Right atrium auricular region (tissue), 2 donors: ENCODE measurements at places on chromosomes 12 and 14.

DNA sequence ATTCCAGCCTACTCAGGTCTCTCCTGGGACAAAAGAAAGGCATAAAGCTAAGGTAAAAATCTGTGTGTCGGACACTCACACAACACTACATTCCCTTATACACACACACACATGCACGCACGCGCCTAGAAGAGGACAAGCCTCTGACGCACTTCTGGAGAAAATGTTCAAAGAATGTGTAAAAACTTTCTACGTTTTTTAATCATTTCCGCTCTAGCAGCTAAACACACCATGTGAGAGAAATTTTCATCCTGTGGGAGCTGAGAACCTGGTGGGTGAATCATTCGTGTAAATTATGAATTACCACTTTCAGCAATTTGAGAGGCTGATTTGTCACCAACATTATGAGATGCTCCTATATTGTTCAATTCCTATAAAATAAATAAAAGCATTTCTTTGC lies 494.5 kb downstream of the TMEM132D start:
- DNase-seq, result no peak

DNA sequence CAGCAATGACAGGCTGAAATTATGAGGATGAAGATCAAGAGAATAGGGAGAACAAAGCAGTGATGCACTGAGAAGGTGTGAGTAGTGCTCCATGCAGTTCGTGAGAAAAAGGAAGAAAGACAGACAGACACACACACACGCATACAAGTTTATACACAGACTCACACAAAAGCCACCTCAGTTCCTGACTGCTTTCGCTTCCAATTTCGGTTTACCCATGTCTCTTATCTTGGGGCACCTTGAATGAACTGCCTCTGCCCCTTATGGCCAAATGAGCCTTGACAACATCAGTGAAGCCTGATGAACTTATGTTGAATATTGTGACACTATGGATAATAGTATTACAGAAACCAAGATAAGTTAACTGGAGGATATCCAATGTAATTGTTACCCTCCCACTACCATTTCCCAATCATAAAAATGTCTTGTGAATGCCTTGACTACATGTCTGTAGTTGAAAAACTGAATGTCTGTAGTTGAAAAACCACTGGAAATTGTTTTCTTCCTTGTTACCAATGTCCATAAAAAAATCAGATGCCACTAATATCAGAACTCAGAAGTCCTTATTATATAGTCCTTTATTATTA lies 380.4 kb upstream of the DDHD1 start:
- no peak for DNase-seq

GRCh38 chr12:129127771-129128170 lies 274.5 kb downstream of the GLT1D1 start:
- DNase-seq, result no peak

DNA sequence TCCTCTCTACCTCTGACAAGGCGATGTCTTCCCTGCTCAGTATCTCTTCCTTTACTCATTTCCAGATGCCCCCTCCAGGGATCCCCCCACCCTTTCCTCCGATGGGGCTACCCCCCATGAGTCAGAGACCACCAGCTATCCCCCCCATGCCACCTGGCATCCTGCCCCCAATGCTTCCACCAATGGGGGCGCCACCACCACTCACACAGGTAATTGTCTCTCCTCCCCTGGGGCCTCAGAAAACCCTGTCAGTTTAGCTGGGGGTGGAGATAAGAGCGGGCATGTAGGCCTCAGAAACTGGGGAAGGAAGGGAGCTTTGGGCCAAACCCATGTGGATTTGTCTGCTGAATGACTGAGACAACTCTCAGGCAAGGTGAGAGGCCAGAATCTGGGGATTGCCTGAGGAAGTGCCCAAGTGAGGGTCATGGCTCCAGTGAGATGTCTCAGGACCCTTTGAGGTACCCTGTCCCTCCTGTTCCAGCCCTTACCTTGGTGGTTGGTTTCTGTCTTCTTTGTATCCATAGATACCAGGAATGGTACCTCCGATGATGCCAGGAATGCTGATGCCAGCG lies 8.1 kb downstream of the PRPF40B start:
- no peak for DNase-seq

DNA sequence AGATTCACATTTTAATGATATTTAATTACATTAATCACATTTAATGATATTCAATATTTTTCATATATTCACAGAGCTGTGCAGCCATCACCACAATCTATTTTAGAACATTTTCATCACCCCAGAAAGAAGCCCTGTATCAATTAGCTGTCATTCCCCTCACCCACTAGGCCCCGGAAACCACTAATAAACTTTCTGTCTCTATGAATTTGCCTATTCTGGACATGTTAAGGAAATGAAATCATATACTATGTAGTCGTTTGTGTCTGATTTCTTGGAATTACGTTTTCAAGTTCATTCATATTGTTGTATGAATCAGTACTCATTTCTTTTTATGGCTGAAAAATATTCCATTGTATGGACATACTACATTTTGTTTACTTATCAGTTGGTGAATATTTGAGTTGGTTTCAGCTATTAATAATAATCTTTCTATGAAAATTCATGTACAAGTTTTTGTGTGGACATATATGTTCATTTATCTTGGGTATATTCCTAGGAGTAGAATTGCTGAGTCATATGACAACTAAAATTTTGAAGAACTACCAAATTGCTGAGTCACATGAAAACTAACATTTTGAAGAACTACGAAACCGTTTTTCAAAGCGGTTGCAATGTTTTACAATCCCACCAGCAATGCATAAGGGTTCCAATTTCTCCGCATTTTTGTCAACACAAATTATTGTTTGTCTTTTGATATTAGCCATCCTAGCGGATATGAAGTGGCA lies 11.7 kb upstream of the OTOGL start:
- DNase-seq, result no peak

DNA sequence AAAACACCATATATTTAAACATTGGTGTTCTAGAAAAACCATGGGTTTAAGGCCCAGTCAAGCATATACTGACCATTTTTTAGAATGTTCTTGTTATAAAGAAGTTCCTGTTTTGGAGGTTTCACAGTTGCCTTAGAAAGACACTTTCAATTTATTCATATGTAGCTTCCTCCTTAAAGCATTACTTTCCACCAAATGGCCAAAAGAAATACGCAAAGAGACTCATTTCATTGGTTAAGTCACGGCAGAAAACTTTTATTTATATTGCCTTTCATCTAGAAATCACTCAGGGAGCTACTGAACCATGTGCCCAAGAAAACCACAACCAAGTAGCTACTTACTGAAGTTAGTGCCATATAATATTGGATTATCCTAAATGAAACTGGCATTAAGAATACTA lies 40.0 kb downstream of the MYBPC1 start:
- no peak for DNase-seq

DNA sequence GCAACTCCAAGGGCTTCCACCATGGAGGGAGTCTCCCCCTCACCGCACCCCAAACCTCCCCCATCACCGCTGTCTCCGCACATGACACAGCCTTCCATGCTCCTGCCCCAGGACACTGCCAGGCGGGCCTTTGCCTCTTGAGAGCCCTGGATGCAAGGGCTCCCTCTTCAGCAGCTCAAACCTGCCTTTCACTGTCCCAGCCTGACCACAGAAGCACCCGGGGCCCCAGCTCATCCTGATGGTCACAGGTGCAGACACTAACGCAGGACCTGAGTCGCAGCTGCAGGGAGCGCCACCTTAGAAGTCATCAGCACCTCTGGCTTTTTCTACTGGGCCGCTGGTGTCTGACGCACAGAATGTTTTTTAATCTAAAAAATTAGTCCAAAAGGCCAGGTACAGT lies 54.0 kb downstream of the SYNE3 start:
- no peak for DNase-seq

- DNase-seq, result no peak
Observed at GRCh38 chr12:18752947-18753346, 15.0 kb downstream of the CAPZA3 start.

DNA sequence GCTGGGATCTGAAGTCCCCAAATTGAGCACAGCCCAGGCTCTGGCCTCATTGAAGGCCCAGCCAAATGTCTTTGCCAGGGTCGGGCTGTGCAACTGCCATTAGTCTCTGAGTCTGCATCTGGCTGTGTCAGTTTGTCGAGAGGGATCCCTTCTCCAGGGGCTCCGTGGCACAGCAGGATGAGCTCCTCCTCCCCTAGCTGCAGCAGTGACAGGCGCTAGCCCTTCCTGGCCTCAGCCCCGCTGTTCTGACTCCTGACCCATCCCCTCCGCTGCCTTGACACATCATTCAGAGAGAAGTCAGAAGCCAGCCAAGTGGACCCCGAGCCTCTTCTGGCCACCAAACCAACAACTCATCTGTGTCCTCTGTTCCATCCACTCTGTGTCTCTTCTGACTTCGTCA lies 188.3 kb downstream of the CALM1 start:
- no peak for DNase-seq

GRCh38 chr12:82008251-82008650 lies 249.1 kb upstream of the PPFIA2 start:
- DNase-seq, result no peak

- DNase-seq, result no peak
Observed at GRCh38 chr14:95293449-95293848, 26.3 kb downstream of the CLMN start.

DNA sequence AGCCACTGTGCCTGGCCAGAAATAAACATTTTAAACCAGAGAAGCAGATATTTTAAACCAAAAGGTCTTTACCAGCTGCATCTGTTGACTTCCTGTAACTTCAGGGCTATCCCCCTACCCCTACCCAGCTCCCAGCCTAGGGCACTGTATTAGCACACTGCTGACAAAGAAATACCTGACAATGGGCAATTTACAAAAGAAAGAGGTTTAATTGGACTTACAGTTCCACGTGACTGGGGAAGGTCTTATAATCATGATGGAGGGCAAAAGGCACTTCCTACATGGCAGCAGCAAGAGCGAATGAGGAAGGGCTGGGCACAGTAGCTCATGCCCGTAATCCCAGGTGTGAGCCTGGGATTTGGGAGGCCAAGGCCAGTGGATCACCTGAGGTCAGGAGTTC lies 26.0 kb downstream of the GEMIN2 start:
- no peak for DNase-seq

DNA sequence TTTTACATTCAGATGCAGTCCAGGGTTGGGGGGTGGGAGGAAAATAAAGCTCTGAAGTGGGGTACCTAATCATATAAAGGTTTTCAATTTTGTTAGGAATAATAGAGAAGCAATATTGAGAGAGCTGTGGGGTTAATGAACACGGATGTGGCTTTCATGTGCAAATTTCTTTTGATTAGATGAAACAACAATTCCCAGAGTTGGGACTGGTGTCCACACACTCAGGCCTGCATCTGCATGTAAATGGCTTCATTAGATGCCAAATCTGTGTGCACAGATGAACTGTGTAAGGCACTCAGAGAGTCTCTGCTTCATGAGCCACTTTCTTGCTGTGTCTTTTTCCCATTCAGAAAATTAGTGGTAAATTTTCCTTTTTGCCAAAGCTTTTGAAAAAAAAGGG lies 377.1 kb upstream of the NOVA1 start:
- DNase-seq, result no peak

DNA sequence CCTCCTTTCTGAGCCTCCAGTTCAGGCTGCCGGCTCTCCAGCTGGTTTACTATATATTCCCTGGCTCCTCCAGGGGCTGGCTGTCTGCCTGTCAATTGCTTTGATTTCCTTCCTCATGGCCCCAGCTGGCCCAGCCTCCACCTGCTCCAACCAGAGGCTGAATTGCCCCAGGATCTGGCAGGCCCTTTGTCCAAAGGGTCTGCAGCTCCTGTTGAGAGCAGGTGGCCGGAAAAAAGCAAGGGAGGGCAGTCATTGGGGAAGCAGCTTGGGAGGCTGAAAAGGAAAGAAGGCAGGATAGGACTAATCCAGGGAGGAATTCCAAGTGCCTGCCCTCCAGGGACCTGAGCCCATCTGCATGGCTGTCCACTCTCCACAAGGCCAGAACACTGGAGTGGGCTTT lies 25.3 kb downstream of the PAH start:
- no peak for DNase-seq

- DNase-seq, result no peak
Observed at GRCh38 chr12:131535779-131536178, 175.1 kb upstream of the SFSWAP start.

GRCh38 chr12:122860040-122860853 lies 25.0 kb downstream of the HIP1R start:
- DNase-seq, result peak; percentile 88

DNA sequence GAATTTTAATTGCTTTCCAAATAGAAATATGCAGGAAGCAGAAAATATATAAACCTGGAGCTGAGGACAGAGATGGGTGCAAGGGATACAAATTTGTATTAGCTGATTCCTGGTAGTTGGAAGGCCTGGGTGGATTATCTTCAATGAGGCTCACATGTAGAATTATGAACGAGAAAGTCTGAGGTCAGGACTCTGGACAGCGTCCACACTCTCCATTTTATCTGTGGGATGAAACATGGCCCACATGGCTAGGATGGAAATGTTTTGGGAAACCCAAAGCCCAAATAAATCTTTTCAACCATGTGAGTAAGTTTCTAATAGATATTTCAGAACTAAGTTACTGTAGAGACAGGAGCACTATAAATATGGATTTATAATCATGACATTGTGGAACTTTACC lies 256.1 kb downstream of the APAF1 start:
- DNase-seq, result no peak

- no peak for DNase-seq
Observed at GRCh38 chr12:68031881-68032739, 42.9 kb downstream of the IFNG-AS1 start.

- DNase-seq, result no peak
Observed at GRCh38 chr14:35034440-35034833, 11.6 kb upstream of the FAM177A1 start.
